NCI-H345 (cell line): ENCODE measurements at places on chromosomes 1 and 21.

GRCh38 chr1:86487131-86487810 is 18.5 kb downstream of the CLCA1 start:
- DNase-seq = no peak

GRCh38 chr1:23720256-23720995 is 22.8 kb upstream of the ELOA start:
- no peak for DNase-seq

DNA sequence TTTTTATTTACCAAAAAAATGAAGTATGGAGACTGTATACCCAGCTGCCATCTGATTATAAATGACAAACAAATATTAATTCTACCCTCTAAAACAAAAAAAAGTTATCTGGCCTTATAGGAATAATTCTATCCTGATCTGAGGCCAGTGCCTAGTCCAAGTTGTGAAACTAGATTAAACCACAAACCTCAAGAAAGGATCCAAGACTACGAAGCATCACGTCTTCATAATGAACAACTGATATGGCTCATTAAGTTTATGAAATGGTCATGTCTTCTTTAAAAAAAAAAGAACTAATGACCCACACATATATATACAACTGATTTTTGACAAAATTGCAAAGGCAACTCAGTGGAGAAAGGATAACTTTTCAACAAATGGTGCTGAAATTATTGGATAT is 32.4 kb upstream of the CTTNBP2NL start:
- DNase-seq = no peak

DNA sequence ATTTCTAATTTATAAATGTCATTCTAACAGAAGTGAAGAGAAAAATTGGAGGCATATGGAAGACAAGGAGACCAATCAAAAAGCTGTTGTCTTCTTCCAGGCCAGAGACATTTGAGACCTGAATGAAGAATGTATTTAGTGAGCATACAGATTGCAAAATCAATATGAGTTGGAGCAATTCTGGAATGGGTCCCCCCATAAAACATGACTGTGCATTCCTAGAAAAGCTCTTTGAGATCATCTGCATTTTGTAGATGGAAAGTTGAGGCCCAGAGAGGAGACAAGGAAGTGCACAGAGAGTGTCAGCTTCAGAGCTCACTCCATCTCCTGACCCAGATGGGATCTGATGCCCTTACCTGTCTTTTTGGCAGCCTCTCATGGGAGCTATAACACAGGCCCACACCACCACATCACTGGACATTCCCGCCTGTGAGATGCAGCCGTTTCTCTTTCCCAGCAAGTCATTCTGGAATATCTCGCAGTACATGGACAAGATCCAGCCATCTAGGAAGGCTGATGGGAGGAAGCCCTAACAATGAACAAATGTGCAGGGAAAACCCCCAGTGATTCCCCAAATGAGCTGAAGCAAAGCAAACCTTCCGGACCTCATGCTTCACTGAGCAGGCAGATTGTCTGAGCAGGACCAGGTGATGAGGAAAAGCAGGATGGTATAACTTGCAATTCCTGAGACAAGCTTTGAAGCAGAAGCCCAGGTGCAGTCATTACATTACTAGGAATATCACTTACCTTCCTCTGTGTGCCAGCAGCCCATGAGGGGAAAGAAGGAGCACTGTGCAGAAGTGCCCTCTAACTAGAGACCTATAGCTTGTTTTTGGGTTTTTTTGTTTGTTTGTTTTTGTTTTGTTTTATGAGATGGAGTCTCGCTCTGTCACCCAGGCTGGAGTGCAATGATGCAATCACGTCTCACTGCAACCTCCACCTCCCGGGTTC is 445.6 kb downstream of the PLPP3 start:
- DNase-seq = no peak

- DNase-seq = no peak
Observed at GRCh38 chr1:68620571-68620970, 123.7 kb upstream of the DEPDC1 start.

- no peak for DNase-seq
Observed at GRCh38 chr1:223222377-223222776, 79.3 kb upstream of the TLR5 start.

DNA sequence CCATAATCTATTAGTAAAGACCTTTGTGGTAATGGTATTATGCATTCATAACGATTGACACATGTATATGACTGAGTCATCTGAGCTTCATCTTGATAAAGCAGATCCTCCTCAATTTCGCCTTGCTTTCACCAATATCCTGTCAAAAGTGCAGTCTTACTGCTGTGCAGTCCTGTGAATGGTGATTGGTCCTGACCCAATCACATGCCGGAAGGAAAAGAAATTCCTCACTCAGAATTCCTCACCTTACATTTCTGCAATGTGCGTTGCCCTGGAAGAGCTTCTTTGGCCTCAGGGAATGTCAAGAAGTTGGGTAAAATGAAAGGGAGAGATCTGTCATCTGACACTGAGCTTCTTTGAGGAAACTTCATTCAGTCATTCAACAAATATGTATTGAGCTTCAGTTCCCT is 121.0 kb upstream of the TSPAN2 start:
- DNase-seq = no peak

GRCh38 chr1:248306103-248306502 is 2.9 kb upstream of the OR2T12 start:
- no peak for DNase-seq

DNA sequence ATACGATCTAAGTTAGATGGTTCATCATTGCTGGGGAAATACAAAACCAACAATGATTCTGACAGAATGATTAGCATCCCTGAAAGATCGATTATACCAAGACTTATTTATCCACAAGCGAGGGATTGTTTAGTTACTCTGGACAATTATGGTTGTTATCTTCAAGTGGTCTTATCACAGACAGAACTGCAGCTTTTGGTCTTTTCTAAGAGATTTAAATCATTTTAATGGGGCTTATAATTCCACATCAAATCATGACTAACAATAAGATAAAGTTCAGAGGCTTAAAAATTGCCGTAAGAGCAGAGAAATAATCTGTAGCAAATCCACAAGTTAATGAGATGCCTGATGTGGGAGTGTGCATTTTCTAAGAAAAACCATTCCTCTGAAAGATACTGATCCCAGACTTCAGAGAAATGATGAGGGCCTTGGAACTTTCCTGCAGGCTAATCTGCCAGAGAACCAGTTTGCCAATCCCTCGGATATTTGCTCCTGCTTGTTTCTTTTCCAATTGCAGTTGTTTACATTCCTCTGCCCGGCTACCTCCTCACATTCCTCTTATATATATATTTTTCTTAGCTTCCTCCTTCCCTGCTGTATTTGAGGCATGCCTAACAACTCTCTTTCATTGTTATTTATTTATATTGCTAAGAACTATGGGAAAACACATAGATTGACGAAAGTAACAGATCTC is 134.8 kb downstream of the BACH1 start:
- no peak for DNase-seq

DNA sequence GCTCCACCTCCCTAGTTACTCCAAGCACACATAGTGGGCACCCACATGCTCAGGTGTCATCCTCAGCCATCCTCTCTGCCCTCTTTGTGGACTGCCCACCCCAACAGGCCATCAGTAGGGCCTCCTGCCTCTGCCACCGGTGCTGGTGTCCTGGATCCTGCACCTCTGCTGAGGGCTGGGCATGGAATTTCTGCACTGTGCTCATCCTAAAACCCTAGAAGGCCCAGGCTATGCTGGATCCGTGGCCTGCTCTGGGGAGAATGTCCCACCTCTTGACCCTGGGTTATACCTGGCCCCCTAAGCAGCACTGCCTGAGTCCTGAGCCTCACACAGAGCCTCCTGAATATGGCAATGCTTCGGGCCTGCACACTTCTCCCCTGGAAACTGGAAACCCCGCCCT is 318.3 kb downstream of the MATN1 start:
- DNase-seq = no peak

- DNase-seq = peak; percentile 56
Observed at GRCh38 chr1:116457946-116458604, 85.0 kb downstream of the ATP1A1 start.

DNA sequence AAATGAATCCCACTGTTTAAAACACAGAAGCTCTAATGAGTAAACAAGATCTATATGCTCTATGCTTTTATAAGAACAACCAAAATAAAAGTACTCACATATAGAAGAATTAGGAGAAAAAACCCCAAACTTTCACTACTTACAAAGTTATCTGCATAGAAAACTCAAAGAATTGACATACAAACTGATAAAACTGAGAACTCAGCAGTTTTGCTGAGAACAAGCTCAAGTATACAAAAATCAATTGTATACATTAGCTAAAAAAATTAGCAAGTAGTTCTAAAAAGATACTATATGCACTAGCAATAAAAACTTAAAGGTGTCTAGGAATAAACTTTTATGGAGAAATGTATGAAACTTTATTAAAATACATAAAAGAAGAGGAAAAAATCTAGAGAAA is 186.2 kb upstream of the KAZN start:
- no peak for DNase-seq

DNA sequence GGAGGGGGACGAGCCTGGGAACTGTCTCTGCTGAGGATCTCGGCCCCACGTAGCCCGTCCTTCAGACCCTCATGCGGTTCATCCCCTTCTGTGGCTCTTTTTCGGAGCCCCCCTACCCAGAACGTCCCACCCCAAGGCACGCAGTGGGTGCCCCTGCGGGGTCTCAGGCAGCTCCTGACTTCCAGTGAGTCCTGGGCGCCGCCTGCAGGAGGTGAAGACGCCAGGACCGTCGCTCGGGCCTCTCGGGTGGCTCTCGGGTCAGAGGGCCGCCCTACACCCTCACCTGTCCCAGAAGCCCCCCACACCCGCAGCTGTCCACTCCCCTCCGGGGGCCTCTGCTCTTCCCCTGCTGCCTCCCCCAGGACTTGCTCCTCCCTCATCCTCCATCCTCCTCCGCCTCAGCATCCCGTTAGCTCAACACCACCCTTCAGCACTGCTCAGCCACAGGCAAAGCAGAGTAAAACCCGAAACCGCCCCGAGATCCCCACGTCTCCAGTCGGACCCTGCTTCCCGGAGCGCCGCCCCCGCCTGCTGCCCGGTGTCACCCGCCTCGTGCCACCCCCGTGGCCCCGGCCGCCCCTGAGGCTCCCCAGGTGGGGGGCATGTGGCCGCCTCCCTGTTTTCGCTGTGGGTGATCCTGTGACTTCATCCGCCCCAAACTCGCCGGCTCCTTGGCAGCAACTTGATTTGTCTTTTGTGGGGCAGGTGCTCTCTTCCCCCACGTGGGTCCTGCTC is 13.3 kb upstream of the POFUT2 start:
- DNase-seq = no peak

- no peak for DNase-seq
Observed at GRCh38 chr21:37565530-37566223, 199.1 kb downstream of the DYRK1A start.

DNA sequence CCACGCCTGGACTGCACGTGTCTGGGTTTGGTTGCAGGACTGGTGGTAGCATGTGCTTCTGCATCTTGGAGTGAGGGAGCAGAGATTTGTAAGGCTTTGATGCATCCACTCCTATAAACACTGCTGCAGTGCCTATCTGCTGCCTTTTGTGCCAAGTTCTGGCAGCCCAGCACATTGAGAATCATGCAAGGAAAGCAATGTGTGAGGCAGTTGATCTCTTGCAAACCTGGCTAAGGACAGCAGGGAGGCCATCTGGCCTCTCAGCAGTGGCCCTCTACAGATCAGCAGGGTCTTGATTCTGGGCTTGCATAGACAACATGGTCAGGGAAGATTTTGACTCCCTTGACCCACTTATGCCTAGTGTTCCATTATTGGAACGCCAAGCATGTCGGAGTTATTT is 81.2 kb upstream of the COA6 start:
- no peak for DNase-seq

- no peak for DNase-seq
Observed at GRCh38 chr1:158005224-158005623, 11.8 kb downstream of the KIRREL1 start.

DNA sequence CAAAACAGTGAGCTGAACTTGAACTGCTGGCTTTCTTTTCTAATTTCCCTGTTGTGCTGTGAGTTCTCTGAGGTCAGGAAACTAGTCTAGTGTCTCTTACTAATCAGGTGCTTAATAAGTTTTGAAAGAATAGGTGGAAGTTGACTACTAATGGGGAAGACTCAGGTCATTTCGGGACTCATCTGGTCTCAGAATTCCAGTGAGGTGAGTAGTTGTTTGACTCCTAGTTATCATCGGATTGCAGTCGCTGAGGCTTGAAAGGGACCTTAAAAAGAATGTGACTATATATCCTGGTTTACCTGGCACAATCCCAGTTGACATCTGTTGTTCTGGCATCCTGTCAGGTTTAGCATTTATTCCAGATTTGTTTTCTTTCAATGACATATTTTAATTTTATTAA is 81.4 kb upstream of the SPAG17 start:
- no peak for DNase-seq

- no peak for DNase-seq
Observed at GRCh38 chr1:14220324-14220723, 378.2 kb upstream of the KAZN start.

GRCh38 chr1:39016604-39017171 is 9.5 kb upstream of the NDUFS5 start:
- no peak for DNase-seq

- no peak for DNase-seq
Observed at GRCh38 chr1:237713916-237714315, 176.8 kb downstream of the ZP4 start.

DNA sequence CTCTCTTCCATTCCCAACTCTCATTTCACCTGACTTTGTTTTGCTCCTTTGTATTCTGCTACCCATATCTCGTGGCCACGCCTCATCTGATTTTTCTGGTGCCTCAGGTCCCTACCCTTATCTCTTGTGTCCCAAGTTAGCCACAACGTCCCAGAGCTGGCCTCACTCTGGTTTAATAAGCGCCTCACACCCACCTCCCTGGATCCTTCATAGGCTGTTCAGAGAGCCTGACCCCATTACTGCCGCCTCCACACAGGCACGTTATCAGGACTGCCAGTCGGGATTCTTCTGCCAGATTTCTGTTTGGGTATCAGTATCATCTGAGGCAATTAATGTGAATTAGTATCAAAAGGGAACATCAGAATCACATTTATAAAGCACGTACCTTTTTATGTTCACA is 34.7 kb upstream of the TMEM125 start:
- no peak for DNase-seq

- DNase-seq = no peak
Observed at GRCh38 chr21:26050857-26051256, 119.7 kb downstream of the APP start.

DNA sequence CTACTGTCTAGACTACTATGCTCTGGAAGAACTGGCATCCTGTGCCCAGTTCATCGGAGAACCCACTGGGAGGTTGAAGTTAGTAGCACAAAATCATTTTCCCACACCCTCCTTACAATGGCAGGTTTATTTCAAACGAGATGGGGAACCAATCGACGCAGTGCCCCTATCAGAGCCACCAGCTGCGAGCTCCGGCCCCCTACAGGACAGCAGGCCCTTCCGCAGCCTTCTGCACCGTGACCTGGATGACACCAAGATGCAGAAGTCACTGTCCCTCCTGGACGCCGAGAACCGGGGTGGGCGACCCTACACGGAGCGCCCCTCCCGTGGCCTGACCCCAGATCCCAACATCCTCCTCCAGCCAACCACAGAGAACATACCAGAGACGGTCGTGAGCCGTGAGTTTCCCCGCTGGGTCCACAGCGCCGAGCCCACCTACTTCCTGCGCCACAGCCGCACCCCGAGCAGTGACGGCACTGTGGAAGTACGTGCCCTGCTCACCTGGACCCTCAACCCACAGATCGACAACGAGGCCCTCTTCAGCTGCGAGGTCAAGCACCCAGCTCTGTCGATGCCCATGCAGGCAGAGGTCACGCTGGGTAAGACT is 115.5 kb upstream of the KLHDC7A start:
- no peak for DNase-seq

GRCh38 chr1:103497404-103497803 is 28.1 kb upstream of the RNPC3 start:
- no peak for DNase-seq
